ENCODE measurements at places on chromosomes 3 and 15. TPM values are rescaled to one million over a fixed set of nuclear protein-coding genes. Genes with fewer than 3 reads are reported as not detected.

CPN2 gene
- not detected for polyA plus RNA-seq

FAM81A gene
- polyA plus RNA-seq: 2.7 TPM

DNA sequence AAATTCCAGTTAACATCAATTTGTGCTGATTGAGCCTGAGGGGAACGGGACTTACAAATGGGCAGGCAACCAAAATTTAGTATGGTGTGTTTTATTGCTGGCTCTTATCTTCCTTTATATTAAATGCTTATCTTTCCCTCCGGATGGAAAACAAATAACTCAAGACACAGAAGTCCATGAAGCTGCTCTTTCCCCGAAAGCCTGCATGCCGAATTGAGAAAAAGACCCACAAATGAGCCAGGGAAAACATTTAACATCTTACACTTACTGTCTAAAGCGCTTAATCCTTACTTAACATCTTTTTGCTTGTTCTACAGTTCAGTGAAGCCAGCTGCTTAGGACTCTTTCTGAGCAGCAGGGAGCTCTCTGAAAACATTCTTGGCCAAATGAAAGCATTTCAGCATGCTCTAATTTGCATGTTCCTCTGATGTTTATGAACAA is 49.5 kb downstream of the HEG1 start:
- no peak for DNase-seq

DNA sequence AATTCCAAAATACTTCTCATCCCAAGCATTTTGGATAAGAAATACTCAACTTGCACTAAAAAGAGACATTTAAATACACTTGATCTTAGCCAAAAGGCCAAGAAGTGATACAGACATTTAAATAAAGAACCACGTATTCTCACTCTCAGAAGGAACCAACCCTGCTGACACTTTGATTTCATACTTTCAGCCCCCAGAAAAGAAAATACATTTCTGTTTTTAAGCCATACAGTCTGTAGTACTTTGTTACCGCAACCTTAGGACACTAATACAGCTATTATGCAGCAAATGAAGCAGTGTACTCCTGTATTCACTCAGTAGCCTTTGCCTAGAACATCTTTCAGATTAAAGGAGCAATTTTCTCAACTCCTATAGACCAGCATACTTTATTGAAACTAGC is 86.7 kb downstream of the TBC1D5 start:
- no peak for DNase-seq

DNA sequence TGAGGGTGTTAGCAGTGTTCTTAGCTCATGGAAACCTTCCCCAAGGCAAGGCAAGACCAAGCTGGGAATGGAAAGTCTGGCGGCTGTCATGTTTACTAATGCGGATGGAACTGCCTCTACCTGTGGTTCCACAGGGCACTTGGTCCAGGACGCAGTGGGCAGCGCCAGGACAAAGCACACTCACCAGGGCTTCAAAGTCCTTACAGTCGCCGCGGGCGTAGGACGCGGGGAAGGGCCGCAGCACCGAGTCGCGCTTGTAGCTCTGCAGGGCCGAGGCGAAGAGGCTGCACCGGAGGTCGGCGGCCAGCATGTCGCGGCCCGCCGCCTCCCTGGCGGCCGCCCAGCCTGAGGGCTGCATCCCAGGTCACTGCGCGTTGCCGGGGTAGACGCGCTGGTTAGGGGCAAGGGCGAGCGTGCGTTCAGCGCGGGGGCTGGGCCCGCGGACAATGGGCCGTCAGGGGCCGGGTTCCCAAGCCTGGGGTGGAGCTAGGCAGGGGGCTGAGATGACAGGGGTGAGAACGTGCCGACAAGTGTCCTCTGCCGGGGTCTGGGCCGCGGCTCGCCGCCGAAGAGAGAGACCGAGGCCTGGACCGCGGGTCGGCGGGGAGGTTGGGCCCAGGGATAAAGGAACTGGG is 497 bp downstream of the PARP16 start:
- DNase-seq: peak; percentile 72

DNA sequence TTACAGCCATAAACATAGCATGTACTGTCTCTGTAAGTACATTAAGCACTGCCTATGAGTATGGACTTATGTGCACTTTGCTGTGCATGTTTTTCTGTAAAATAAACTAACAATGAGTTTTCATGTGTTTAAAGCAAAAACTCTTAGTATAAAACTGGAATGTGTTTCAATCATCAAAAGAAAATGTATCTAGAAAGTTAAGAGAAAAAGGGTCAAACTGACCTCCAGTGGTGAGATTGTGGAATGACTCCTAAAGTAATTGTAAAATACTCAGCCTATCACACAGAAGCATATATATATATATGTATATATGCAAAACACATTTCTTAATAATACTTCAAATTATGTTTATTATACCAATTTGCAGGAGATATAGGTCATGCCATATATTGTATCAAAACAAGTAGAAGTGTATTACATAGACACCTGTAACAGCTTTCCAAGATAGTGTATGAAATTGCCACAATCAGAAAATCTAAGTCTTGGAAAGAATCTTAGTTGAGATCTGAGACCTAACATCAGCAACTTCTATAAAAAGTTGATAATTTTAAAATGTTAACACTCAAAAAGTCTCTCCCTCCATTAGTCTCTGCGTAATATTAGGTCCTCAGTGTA is 199.6 kb downstream of the FMN1 start:
- DNase-seq: peak; percentile 16

GRCh38 chr3:42216931-42217333 is 49.1 kb downstream of the CCK start:
- DNase-seq: no peak

All from small intestine (tissue), 16 donors.